ENCODE measurements at places on chromosomes 7 and 10. TPM values are rescaled to one million over a fixed set of nuclear protein-coding genes. Genes with fewer than 3 reads are reported as not detected.

DNA sequence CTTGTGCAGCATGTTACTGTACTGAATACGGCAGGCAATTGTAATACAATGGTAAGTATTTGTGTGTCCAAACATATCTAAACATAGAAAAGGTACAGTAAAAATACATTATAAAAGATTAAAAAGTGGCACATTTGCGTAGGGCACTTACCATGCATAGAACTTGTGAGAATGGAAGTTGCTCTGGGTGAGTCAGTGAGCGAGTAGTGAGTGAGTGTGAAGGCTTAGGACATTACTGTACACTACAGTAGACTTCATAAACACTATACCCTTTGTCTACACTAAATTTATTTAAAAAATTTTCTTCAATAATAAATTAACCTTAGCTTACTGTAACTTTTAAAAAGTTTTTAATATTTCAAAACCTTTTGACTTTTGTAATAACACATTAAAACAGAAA, 37.5 kb downstream of the BPGM start:
- no peak for DNase-seq

- DNase-seq: peak; percentile 75
These were observed 69.0 kb downstream of the CREM start for GRCh38 chr10:35195361-35196306.

DNA sequence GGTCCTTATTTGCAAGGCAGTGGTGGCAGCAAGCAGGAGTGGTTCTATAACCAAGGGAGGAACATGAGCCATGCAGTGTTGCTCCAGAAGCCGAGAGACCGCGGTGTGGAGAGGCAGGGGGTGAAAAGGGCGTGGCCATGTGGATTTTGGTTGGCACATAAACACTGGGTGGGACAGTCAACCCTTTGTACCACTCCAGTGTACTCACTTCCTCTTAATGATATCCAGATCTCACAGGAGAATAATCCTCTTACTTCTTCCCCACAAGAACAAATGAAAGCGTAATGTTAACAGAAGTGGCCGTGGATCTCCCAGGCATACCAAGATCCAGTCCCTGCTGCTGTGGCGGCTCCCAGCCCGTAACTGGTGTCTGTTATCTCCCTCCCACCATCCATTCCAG, 42.4 kb downstream of the XRCC2 start:
- DNase-seq: no peak

- no peak for DNase-seq
These were observed 15.0 kb upstream of the MCM10 start for GRCh38 chr10:13146379-13146778.

Gene VAX1
- total RNA-seq: not detected

DNA sequence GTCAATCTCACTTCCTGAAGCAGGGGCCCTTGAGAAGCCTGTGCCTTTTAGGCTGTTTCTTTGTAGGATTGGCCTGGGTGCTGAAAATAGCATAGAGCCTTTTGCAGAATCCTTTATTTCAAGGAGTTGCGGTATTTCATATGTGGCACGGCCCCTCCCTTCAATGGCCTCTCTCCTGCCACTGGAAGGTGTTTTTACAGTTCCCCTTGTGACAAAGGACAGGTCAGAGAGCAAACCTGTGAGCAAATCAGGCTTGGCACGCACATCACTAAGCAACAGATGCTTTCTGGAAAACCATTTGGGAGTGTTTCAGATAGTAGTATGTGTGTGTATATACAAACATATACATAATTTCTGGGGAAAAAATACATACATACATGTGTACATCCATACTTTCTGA, 388.6 kb upstream of the C7orf33 start:
- DNase-seq: no peak

GRCh38 chr7:6437251-6437650, 10.5 kb downstream of the DAGLB start:
- peak; percentile 65 for DNase-seq

DNA sequence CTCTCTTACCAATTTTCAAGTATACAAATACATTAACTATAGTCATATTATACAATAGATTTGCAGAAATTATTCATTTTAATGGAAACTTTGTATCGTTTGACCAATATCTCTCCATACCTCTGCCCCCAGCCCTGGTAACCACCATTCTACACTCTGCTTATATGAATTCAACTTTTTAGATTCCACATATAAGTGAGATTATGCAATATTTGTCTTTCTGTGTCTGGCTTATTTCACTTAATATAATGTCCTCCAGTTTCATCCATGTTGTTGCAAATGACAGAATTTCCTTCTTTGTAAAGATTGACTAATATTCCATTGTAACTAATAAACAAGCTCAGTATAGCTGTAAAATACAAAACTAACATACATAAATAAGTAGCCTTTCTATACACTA, 55.4 kb downstream of the A1CF start:
- DNase-seq: no peak

DNA sequence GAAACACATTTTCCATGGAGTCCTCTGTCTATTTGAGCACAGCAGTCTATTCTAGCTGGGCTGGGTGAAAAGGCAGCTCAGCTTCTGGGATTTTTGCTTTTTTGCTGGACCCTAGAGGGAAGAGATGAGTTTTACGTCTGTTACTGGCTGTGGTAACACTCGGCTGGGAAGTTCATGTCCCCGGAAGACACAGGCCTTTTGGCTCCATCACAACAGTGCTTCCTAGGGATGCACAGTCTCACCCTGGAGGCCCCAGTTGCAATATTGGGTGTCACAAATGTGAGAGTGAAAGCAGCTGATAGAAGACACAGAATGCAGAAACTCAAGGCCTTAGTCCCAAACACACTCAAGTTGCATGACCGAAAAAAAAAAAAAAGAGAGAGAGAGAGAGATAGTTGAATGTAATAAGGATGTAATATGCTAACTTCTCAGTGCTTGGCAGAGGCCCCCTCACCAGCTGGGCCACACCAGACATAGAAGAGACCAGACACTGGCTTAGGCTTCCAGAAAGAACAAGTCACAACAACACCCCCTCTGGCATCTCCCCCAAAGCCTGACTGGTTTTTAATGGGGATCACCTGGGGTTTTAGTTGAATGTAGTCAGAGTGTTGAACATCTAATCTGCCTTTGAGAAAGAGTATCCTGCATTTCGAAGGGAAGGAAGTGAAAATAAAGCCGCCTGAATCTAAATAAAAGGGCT, 545.4 kb upstream of the FZD8 start:
- DNase-seq: no peak

DNA sequence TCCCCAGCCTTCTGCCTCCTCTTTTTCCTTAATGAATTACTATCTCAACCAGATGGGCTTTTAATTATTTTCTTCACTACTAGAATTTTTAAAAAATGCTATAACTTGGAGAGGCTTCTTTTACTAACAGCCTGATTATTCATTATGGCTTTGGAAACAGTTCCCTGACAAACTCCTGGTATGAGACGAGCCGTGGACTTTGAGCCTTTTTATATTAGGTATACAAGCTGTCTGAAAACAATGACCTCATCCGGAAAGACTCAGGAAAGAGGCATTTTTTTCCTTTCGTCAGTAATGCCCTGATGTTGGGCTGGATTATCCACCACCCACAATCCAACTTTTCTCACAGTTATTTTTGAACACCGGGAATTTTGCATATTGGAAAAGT, 26.7 kb upstream of the ABLIM1 start:
- no peak for DNase-seq

GRCh38 chr10:122126763-122127659, 138.0 kb downstream of the TACC2 start:
- DNase-seq: no peak

Gene C10orf105
- total RNA-seq: 0.68 TPM

- no peak for DNase-seq
These were observed 35.5 kb upstream of the ZMIZ2 start for GRCh38 chr7:44713141-44713540.

- DNase-seq: no peak
These were observed 83.9 kb downstream of the WNT2 start for GRCh38 chr7:117238937-117239336.

GRCh38 chr7:64463636-64464375, 99.1 kb downstream of the ZNF680 start:
- DNase-seq: peak; percentile 65

DNA sequence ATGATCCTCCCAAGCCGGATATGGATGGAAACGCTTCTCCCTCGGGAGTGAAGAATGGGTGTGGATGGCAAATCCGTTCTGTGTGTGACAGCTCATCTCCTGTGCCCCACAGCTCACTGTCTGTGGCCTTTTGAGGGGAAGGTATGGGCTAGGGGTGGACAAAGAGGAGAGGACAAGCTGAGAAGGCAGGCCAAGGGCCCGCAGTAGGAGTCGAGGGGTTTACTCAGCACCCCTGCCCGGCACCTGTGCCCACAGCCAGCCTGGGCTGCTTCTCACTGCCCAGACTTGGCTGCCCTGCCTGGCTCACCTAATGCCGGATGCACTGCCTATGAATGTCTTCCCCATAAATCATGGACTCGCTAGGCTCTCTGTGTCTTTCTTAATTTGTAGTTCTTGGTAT, 503.8 kb downstream of the TCERG1L start:
- DNase-seq: no peak

Gene ANLN
- 63.4 TPM for total RNA-seq

DNA sequence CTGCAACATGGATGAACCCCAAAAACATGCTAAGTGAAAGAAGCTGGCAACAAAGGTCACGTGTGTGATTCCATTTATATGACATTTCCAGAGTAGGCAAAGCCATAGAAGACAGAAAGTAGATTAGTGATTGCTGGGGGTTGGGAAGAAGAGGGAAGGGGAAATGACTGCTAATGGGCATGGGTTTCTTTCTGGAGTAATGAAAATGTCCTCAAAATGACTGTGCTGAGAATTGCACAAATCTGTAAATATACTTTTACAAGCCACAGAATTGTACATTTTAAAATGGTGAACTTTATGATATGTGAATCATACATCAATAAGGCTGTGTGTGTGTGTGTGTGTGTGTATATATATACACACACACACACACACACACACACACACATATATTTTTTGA, 15.8 kb downstream of the MMS19 start:
- no peak for DNase-seq

Gene MYO1G
- total RNA-seq: 532 TPM

GRCh38 chr7:12030116-12030515, 181.0 kb upstream of the TMEM106B start:
- DNase-seq: no peak

GRCh38 chr7:96284835-96285234, 37.1 kb downstream of the SLC25A13 start:
- DNase-seq: no peak

DNA sequence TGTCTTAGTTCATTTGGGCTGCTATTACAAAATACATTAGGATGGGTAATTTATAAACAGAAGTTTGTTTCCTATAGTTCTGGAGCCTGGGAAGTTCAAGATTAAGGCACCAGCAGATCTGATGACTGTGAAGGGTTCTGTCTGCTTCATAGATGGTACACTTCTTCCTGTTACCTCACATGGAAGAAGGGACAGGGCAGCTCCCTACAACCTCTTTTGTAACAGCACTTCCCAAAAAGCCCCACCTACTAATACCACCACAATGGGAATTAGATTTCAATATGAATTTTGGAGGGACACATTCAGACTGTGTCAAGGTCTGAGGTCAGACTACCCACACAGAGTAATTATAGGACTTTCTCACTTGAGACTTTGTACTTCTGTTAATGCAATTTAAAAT, 260.3 kb downstream of the ARHGAP12 start:
- DNase-seq: no peak

Gene MTERF1
- 18.3 TPM for total RNA-seq
